ENCODE measurements at places on chromosomes 5 and 9. TPM values are rescaled to one million over a fixed set of nuclear protein-coding genes. Genes with fewer than 3 reads are reported as not detected.

CDX1 gene
- not detected for total RNA-seq

WNK2 gene
- total RNA-seq, result not detected

PDZD2 gene
- total RNA-seq, result 0.50 TPM

ARL14EPL gene
- not detected for total RNA-seq

ANKRD18B gene
- 0.13 TPM for total RNA-seq

GDNF gene
- total RNA-seq, result not detected

GARNL3 gene
- 3.8 TPM for total RNA-seq

TAF11L5 gene
- not detected for total RNA-seq

MOB3B gene
- 0.23 TPM for total RNA-seq

BTNL8 gene
- not detected for total RNA-seq

TNFSF15 gene
- total RNA-seq, result not detected

TRIM36 gene
- total RNA-seq, result 0.25 TPM

PCDHB8 gene
- not detected for total RNA-seq

YTHDC2 gene
- 38.8 TPM for total RNA-seq

FCN2 gene
- not detected for total RNA-seq

UGT3A1 gene
- not detected for total RNA-seq

ACTBL2 gene
- not detected for total RNA-seq

DMRTA1 gene
- total RNA-seq, result not detected

KLHL3 gene
- 14.0 TPM for total RNA-seq

F12 gene
- 1.7 TPM for total RNA-seq

SET gene
- total RNA-seq, result 334 TPM

CRHBP gene
- 0.31 TPM for total RNA-seq

LCN12 gene
- total RNA-seq, result 9.8 TPM

ADAMTSL2 gene
- not detected for total RNA-seq

NXNL2 gene
- not detected for total RNA-seq
